Astrocyte (in vitro differentiated cells and primary cell): ENCODE measurements at places on chromosomes 1 and 21.
A peak's percentile ranks its signal among the peaks of the same experiment; 100 is the strongest.

DNA sequence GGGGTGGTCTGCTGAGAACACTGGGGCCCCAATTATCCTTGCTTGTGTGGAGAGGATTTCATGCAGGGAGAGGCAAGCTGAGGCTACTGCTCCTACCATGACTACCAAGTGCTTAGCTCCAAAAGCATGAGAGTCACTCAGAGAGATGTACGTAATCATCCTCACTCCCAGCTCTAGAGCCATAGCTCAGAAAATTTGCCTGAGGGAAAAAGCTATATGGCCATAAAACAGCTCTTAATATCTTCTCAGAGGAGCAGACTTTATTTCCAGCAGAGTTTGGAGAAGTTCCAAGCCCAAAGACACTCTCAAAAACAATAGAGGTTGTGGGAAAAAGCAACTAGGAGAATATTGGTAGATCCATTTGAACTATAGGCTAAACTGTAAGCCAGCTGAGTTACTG is 106.4 kb upstream of the PBX1 start:
- DNase-seq: no peak

GRCh38 chr1:49337251-49337650 is 560.6 kb upstream of the BEND5 start:
- DNase-seq: no peak

DNA sequence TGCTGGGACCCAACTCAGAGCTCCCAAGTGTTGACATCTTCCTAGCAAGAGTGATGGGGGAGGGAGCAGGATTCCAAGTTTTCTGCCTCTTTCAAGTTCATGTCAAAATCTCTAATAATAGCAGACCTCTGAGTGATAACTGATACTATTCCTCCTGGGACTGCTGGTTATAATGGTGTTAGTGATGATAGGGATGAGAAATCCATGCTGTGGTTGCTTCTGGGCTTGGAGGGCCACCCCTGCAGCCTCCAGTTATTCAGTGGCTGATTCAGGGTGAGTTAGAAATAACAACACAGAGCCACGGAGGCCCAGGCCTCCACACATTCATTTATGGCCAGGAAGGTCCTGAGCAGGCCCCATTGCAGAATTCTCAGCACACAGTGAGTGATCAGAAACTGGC is 40.6 kb upstream of the ARTN start:
- DNase-seq: no peak

GRCh38 chr21:19507682-19508260 is 1104.2 kb upstream of the TMPRSS15 start:
- DNase-seq: no peak

GRCh38 chr1:193538003-193538354 is 351.6 kb upstream of the B3GALT2 start:
- no peak for DNase-seq

DNA sequence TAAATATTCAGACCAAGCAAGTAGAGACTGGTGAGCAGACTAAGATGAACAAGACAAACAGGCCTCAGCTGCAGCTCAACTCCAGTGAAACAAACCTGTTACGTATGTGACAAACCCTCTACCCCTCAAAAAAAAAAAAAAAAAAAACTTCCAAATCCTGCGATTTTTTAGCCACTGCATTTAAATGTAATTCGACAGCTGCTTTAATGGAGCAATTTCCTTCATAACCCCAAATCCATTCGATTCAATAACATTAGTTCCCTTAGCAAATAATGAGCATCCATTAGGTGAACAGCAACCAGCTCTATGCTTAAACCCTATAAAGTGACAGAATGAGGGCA is 31.1 kb downstream of the SIPA1L2 start:
- DNase-seq: no peak

DNA sequence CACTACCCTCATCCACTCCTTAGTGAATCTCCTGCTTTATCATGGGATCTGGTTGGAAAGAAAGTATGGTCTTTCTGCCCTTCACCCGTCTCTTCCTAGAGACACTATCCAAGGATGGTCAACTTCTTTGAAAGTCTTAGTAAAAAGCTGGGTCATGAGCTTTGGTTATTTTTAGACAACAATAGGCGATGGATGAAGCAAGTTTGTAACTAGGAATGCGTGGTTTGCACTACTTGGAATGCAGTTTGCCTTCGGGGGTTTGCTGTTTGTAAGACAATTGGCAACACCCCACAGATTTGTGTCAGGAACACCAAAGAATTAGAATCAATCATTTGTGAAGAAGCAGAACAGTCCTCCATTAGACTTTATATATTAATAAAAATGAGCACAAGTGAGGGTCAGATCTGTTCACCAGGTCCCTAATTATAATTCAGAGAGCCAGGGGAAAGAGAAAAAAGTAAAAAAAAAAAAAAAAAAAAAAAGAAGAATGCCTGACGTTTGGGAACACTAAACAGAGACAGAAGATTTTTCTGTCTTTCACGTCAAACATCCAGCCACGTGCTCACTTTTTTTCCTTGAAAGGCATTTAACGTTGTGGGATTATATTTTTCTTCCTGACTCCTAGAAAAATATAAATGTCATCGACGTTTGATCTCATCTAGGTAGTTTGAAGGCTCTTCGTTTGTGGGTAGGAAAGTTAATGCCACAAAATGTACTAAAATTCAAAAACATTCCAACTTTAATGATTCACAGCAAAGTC is 60.7 kb upstream of the BTG3 start:
- DNase-seq: peak; percentile 38

DNA sequence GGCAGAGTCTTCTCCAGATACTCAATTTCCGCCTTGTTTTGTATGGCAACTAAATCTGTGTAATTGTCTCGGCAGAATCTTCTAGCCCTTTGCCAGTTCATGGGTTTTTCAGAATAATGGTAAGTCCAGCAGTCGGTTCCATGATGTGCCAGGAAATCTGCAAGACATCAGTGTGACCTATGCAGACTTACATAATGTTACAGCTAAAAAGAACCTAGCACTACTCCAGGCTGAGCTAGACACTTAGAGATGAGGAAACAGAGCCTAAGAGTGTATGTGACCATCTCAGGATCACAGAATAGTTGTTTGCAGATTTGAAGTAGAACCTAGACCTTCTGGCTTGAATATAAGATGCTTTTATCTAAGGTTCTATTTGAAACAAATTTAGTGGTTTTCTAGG is 2.8 kb downstream of the SELL start:
- no peak for DNase-seq

- DNase-seq: no peak
Observed at GRCh38 chr21:36034211-36034913, 26.0 kb downstream of the SETD4 start.

GRCh38 chr1:9653491-9654050 is 2.0 kb downstream of the PIK3CD start:
- DNase-seq: no peak

DNA sequence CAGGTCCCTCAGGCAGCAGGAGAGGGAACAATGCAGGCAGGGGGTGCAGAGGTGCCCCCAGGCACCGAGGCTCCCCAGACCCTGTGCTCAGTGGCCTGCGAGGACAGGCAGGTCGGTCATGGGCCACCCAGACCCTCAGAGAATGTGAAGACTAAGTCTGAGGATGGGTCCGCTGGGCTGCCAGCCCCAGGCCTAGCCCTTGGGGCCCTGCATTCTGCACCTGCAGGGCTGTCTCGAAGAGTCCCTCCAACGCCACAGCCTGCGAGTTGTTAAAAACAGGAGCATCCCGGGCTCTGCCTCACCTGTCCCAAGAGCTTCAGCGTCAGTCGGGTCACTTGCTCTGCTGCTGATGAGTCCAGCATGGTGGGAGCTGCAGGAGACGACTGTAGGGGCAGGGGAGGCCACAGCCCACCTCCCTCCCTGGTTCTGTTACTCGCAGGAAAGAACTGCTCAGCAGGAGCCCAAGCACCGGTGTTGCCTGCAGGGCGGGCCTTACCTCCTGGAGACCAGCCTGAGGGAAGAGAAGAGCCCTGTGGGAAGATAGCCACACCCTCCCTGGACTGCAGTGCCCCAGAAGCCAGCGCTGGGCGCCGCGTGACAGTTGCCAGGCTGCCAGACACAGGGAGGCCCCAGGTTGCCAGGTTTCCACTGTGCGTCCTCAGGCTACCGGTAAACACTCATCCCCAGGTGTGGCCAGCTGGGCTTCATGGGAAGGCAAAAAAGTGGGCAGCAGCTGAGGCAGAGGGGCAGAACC is 5.8 kb downstream of the C21orf58 start:
- DNase-seq: no peak
